ENCODE measurements at places on chromosomes 6 and 20.

GRCh38 chr6:166007349-166008263, 160.0 kb downstream of the TBXT start:
- no peak for DNase-seq

DNA sequence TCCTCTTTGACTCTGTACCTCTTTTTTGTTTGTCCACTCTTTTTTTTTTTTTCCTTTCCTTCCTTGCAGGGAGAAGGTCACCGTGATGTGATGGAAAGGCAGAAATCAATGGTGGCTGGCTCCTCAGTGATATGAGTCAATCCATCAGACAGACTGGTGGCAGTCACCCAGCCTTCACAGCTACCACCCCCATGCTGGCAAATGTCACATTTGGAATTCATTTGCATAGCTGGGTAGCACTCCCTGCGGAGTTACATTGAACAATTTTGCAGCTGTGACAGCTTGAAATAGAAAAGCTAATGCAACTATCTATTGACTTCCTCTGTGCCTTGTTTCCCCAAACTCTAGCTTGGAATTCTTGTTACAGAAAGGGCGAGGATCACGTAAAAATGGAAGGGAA, 668.4 kb downstream of the C6orf118 start:
- no peak for DNase-seq

- no peak for DNase-seq
These were observed 123.1 kb downstream of the RPS12 start for GRCh38 chr6:132937466-132937906.

DNA sequence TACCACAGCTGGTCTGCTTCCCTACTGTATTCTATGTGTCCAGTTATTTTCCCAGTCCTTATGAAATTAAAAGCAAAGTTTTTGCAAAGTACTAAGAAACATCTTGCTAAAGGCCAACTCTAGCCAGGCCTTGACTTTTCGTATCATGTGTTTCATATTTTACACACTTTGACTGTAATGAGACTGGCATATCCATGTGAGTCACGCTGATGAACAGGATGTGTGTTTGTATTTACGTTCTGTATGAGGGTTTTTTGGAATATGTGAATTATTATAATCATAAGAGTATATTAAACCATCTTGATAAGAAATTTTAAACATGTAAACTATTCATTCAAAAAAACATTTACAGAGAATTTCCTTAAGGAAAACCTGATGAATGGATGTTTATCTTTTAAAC, 59.7 kb downstream of the EYA4 start:
- DNase-seq: no peak

DNA sequence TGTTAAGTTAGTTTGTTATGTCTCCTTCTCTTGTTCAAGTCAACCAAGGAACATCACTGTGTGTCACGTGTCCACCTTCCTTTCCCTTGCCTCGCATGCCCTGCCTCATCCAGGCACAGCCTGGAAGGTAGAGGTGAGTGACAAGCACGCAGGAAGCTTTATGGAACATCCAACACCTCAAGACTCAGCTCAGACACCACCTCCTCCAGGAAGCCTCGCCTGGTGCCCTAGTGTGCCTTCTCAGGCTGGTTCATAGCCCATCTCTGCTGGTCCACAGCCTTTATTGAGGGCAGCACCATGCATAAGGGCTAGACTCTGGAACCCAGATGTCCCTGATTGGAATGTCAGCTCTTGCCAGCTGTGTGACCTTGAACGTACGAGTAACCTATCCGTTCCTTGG, 224.3 kb downstream of the ANKRD60 start:
- DNase-seq: no peak

DNA sequence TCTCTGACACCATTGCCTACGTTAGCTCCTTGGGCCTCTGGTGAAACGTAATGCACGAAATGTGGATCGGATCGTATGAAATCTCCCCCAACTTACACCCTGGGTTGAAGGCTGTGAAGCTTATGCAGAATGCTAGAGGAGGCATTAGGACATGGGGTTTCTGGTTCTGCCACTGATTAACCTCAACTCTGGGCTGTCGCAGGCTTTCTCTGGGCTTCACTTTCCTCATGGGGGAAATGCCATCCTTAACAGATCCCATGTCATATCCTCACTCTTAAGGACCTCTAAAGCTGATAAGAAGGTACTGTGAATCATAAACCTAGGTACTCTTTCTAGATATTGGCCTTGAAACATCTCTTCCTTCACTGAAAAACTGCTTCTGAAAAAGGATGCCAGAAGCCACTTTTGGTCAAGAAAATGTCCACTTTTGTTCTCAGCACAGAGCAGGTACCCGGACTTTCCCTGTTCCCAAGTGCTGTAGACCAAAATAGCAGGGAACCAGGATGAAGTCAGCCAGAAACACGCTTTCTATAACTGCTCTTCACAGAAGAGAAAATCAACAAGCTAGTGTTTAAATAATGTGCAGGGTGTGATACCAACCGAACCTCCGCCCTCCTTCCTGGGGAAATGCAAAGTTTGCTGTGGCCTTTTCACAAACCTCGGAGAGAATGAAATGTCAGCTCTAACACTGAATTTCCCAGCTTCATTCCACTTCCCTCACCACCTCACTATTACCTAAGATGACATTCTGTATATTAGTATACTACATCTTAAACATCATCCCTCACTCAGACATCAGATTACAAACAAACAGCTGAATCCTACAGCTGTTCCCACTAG, 118.9 kb downstream of the BACH2 start:
- DNase-seq: no peak

- DNase-seq: no peak
These were observed 62.9 kb upstream of the PIM1 start for GRCh38 chr6:37106982-37107491.

- no peak for DNase-seq
These were observed 30.9 kb downstream of the FRMD1 start for GRCh38 chr6:168047841-168048723.

DNA sequence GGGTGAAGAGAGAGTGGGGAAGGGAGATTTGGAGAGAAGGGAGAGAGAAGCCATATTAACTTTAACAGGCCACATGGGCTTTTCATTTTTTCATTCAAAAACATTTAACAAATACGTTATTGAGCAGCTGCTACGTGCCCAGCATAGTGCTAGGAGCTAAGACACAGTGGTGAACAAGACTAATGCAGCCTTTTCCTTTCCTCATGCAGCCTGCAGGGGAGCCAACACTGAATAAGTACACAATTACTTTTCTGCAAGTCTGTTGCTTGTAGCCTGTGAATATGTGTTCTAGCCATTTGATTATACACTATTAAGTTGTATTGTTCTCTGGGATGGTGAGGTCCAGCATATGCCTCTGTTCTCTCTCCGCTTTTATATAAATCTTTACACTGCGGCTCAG, 1.9 kb upstream of the BLOC1S5 start:
- no peak for DNase-seq

DNA sequence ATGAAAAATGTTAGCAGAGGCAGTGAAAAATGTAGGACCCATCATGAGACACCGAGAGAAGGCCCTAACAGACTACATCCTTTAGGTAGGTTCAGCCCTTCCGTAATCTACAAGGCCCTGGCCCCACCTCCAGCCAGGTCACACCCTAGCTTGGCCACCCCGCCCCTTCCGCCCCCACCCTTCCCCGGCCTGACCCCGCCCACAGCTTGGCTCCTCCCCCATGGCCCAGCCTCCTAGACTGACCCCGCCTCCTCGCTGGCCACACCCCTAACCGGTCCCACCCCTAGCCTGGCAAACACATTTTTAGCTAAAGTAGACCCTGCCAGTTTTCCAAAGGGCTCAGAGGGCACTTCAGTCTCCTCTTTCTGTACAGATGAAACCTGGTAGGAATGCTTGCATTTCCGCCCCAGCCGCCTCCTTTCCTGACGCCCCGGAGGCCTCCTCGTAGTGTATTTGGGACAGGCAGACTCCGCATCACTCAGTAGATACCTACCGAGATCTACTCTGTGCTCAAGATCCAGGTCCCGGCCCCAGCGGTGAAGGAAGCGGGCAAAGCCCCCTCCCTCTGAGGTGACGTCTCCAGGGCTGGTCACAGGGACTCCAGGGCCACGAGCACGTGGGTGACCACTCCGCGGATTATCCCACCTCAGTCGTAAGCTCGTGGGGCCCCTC, 443.5 kb downstream of the PREX1 start:
- DNase-seq: no peak

GRCh38 chr6:126300735-126301134, 39.2 kb upstream of the CENPW start:
- no peak for DNase-seq

DNA sequence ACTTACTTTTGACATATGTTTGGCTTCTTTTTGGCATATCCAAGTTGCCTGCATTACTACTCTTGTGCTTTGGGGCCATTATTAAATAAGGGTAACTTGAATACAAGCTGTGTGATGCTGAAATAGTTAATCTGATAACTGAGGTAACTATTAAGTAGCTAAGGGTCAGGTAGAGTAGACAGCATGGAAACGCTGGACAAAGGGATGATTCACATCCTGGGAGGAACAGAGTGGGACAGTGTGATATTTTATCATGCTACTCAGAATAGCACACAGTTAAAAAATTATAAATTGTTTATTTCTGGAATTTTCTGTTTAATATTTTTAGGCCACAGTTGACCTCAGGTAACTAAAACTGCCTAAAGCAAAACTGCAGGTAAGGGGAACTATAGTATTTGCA, 483.9 kb downstream of the RFPL4B start:
- no peak for DNase-seq

Data from activated naive CD4-positive, alpha-beta T cell treated with Interleukin-2 at 50 U/mL for 16 hours (primary cell).